ENCODE measurements at places on chromosomes 12 and 14.

DNA sequence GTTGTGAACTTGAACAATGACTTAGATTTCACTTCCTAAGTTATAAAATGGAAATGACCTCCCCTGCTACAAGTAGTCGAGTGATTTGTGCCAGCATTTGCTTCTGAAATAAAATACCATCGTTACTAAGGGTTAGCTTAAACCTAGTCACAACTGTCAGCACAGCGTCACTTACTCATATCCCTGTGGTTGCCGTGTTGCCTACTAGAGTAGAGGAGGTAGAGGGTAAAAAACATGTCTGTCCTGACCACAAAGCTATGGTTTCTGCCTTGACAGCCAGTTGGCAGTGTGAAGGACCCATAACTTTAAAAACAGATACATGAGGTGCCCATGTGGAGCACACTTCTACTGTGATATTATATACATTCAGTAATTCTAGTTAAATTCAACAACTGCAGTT, 234.2 kb upstream of the RGS6 start:
- H3K27ac ChIP-seq = no peak overlapping the region
- DNase-seq = no peak
- peaks cover 7% of the 10 kb centered on the region for H3K4me1 ChIP-seq
- H3K27me3 ChIP-seq = no peaks in the 10 kb centered on the region
- peaks cover 28% of the 10 kb centered on the region for H3K36me3 ChIP-seq

- peak within 1 kb of the TSS; percentile 89 for H3K27ac ChIP-seq
- DNase-seq = peak; percentile 86
- peaks cover 82% of the 10 kb centered on the region for H3K4me1 ChIP-seq
- H3K4me3 ChIP-seq = peak within 1 kb of the TSS; percentile 58
These were observed at the start of gene HCAR1 for GRCh38 chr12:122730215-122731014. Gene HCAR1 (minus strand): TSS chr12:122730844. CDS start chr12:122730339, 505 bp downstream.

GRCh38 chr14:29459969-29460560, 467.6 kb downstream of the PRKD1 start:
- DNase-seq = no peak
- no peaks in the 10 kb centered on the region for H3K4me1 ChIP-seq
- H3K36me3 ChIP-seq = no peaks in the 10 kb centered on the region
- no peaks in the 10 kb centered on the region for H3K27me3 ChIP-seq

DNA sequence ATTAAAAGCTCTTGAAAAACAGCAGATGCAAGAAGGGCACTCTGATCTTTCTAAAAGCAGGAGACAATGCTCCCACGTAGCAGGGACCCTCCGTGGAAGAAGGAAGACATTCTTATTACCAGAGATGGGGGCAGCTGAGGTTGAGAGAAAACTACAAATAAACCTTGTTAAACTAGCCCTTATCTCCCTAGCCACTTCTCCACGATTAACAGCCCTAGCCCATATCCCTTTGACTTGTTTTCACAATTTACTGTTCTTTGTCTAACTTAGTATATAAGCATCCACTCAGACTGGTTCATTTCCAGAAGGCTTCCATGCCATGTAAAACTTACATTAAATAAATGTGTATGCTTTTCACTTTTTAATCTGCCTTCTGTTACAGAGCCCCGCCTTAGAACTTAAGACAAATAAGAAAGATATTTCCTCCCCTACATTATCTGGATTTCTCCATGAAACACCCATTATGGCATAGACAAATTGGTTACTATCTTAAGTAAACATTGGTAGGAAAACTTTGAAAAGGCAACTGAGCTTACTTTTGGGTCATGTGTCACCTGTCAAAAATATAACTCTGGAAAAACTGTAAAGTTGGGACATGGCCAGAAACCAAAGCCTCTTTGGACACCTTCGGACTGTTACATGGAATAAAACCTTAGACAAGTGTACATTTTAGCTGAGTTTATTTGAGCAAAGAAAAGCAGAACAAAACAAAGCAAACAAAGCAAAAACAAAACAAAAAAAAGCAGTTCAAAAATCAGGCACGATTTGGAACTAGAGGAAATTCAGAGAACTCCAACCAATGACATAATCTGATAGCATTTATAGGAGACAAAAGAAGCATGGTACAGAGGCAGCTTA, 4.9 kb upstream of the RNASE1 start:
- H3K27ac ChIP-seq = no peak overlapping the region
- no peaks in the 10 kb centered on the region for H3K27me3 ChIP-seq
- H3K4me3 ChIP-seq = no peak overlapping the region
- H3K4me1 ChIP-seq = no peaks in the 10 kb centered on the region
- DNase-seq = no peak
- no peaks in the 10 kb centered on the region for H3K36me3 ChIP-seq

- no peak for DNase-seq
- no peaks in the 10 kb centered on the region for H3K4me1 ChIP-seq
- no peaks in the 10 kb centered on the region for H3K36me3 ChIP-seq
- H3K27me3 ChIP-seq = peaks cover 4% of the 10 kb centered on the region
- H3K4me3 ChIP-seq = no peak overlapping the region
These were observed 13.6 kb downstream of the TTC8 start for GRCh38 chr14:88838015-88838414.

GRCh38 chr14:105261781-105262180, 13.4 kb downstream of the BTBD6 start:
- no peak for DNase-seq
- H3K27ac ChIP-seq = no peak overlapping the region
- H3K4me3 ChIP-seq = no peak overlapping the region
- H3K27me3 ChIP-seq = no peaks in the 10 kb centered on the region
